Lung (tissue), 17 donors: ENCODE measurements at places on chromosomes 11 and 22.

GRCh38 chr22:39175353-39176142 is 23.1 kb upstream of the CBX7 start:
- peak; percentile 25 for DNase-seq

GRCh38 chr11:11968511-11969280 is 39.7 kb downstream of the DKK3 start:
- DNase-seq: no peak

DNA sequence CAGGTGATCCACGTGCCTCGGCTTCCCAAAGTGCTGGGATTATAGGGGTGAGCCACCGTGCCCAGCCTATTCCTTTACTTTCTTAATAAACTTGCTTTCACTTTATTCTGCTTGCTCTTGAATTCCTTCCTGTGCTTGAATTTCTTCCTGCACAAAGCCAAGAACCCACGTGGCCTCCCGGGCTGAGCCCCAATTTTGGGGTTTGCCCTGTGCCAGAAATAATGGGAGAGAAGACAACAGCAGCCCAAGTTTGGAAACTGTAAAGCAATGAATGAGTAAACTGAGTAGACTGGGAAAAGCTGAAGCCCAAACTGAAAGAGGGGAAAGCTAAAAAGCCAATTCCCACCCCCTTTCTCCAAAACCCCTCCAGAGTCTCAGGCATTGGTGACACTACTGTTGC is 136.4 kb downstream of the NECTIN1 start:
- DNase-seq: no peak

DNA sequence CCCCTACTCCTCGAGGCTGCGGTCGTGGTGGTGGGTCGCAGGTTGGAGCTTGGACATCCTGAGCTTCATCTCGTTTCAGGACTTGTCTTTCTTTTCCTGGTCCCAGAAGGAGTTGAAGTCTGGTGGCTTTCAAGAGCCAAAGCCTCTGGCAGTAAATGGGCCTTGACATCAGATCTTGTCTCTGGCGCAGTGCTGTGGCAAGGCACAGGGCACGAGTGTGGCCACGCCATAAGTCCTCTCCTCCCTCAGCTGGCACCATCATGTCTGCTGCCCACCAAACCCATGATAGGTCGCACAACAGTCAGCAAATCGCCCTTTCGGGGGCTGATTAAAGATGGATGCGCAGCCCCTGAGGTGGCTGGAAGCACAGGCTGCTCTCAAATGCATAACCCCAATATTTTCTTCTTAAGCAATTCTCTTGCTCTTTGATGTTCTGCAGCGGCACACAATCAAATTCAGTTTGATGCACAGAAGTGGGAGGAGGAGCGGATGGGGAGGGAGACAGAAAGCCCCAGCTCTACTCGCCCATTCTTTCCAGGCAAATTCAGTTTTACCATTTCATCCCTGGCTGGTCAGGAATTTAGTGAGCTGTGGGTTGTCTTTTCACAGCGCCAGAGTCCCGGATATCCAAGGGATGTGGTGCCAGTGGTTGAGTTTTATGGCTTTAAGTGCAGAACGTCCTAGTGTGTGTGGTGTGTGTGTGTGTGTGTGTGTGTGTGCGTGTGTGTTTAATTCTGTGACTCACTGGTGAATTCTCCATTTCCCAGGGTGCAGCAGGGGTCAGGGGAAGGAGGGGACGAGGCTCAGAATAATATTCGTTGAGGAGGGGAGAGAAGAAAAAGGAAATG is 162.0 kb downstream of the DSCAML1 start:
- no peak for DNase-seq

GRCh38 chr11:61817471-61818202 is 834 bp upstream of the FADS1 start:
- DNase-seq: no peak

DNA sequence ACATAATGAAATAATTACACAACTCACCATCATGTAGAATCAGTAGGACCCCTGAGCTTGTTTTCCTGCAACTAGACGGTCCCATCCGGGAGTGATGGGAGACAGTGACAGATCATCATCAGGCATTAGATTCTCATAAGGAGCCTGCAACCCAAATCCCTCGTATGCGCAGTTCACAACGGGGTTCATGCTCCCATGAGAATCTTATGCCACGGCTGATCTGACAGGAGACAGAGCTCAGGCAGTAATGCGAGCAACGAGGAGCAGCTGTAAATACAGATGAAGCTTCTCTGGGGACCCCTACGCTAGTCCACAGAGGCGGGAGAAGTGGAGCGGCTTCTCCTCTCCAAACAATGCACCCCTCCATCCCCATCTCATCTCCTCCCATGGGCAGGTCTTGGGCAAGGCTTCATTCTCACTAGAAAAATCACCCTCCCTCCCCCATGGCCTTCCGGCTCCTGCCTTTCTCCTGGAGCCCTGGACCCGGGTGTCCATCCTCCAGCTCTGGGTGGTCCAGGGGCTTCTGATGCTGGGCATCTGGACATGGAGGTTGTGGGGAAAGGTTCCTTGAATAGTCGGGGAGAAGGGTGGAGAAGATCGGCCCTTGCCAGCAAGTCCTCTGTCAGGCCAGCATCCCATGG is 16.2 kb upstream of the RAC2 start:
- no peak for DNase-seq

DNA sequence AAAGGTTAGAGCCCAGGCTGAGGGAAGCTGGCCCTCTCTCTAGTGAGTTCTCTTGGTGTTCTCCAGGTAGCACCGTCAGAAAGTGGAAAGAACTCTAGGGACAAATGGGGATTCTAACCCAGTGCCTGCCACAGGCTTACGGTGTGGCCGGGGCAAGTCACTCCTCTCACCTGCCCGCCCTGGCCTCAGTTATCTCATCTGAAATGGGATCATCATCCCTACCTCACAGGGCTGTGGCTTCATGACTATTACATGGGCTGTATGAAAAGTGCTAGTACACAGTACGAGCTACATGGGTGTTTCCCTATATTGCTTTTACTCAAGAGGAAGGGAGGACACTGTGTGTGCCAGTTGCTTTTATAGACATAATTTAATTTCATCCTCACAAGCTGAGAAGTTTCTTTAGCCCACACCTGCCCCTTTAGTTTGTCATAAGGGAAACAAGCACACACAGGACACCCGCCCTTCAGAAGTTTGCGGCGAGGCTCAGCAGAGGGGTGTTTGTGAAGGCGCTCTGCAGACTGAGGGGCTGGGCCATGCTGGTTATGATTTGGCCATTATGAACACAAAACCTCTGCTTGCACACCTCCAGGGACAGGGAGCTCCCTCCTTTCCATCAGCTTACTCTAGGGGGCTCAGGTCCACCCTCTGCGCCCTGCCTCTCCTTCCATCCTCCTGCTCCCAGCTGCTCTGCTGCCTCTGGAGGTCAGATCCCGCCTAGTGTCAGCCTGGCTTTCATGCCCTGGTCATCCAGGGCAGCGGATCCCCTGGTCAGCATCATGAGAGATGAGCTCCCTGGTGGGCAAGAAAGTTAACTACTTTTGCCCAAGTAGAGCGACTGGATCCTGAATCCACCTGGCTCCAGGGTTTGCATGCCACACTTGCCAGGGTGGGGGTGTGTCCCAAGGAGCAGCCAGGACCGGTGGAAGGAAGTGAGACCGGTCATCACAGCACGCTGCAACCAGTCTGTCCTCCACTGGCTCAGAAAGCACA is 1.2 kb downstream of the KLHL35 start:
- no peak for DNase-seq

GRCh38 chr11:60859616-60860250 is 4.0 kb upstream of the PTGDR2 start:
- DNase-seq: no peak
